ENCODE measurements at places on chromosomes 2 and 18.

GRCh38 chr18:59148192-59148591, 8.5 kb downstream of the SEC11C start:
- no peak for DNase-seq

GRCh38 chr2:145416640-145417039, 896.7 kb upstream of the ZEB2 start:
- no peak for DNase-seq

DNA sequence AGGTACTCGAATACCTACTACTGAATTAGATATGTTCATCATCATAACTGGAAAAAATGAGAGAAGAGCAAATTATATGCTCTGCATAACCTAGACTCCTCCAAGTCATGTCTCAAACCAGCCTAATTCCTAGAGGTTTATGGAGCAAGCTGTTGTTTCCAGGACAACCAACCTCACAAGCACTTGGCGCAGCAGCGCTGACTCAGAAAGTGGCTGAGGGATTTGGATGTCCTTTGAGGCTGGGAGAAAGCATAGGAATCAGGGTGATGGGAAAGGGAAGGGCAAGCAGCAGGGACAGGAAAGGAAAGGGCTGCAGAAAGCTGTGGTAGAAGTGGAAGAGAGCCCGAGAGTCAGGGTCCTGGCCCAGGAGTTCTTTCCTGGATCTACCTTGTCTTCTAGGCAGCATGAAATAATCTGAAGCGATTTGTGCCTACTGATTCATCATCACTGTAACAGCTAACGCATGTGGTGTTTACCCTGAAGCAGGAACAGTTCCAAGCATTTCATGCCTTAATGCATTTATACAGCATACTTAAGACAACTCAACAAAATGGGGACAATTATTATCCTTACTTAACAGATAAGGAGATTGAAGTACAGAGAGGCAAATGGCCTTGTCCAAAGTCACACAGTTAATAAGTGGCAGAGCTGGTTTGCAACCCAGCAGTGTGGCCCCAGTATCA, 3.7 kb downstream of the PLEK start:
- peak; percentile 44 for DNase-seq

- DNase-seq = no peak
These were observed 146.1 kb downstream of the PXDN start for GRCh38 chr2:1598041-1598710.

DNA sequence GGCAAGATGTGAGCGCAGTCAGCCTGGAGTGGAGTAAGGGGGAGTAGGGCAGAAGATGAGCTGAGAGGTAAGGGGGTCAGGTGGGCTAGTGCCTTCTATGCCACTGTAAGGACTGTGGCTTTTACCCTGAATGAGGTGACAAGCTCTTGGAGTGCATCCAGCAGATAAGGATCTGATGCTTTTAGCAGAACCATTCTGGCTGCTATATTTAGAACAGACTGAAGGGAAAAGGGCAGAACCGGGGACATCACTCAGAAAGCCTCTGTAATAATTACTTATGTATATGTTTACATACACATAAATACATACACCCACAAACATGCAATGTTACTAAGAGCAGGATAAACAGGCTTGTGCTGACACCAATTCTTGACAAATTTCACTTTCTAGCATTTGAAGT, 124.8 kb downstream of the DTNB start:
- no peak for DNase-seq

- no peak for DNase-seq
These were observed 662.4 kb downstream of the GALR1 start for GRCh38 chr18:77911971-77912605.

Measured in MV-4-11 (cell line).